NT2/D1 (cell line): ENCODE measurements at places on chromosomes 3 and 15.

DNA sequence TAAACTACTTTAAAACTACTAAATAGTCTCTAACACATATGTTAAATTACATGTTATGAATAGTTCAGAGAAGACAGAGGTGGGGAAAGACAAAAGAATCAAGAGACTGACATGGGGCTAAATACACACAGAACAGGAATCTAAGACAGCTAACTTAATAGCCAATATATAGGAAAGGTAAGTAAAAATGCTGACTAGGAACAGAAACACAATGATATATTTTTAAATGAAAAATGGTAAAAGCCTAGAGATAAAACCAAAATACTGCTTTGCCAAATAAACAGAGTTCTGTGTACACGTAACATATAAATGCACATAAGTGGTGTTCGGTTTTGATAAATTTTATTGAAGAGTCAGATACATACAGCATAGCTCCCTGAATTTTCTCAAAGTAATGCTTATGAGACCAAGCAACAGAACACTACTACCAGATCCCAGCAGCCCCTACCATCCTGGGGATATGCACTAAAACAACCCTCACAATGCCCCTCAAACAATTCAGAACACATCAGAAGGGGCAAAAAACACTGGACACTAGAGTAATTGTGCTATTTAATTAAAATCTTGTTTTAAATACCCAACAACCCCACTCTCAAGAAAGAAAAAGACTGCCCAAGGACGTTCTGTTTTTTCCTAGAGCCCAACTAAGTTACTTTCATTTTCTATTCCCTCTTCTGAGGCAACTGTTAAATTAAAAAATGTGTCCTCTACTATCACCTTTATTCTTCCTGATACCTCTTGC lies 121.1 kb downstream of the ADAM10 start:
- no peak for DNase-seq

- no peak for DNase-seq
Measured at GRCh38 chr15:74892313-74892712, 2.5 kb downstream of the MPI start.

GRCh38 chr15:93018574-93018973 lies 70.4 kb downstream of the RGMA start:
- no peak for DNase-seq

GRCh38 chr3:58018892-58019742 lies 10.9 kb downstream of the FLNB start:
- DNase-seq: no peak

DNA sequence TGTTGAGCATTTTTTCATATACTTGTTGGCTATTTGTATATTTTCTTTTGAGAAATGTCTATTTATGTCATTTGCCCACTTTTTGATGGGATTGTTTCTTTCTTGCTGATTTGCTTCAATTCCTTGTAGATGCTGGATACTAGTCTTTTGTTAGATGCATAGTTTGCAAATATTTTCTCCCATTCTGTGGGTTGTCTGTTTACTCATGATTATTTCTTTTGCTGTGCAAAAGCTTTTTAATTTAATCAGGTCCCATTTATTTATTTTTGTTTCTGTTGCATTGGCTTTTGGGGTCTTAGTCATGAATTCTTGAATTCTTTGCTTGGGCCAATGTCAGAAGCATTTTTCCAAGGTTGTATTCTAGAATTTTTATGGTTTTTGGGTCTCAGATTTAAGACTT lies 251.7 kb downstream of the WNT5A start:
- DNase-seq: no peak

DNA sequence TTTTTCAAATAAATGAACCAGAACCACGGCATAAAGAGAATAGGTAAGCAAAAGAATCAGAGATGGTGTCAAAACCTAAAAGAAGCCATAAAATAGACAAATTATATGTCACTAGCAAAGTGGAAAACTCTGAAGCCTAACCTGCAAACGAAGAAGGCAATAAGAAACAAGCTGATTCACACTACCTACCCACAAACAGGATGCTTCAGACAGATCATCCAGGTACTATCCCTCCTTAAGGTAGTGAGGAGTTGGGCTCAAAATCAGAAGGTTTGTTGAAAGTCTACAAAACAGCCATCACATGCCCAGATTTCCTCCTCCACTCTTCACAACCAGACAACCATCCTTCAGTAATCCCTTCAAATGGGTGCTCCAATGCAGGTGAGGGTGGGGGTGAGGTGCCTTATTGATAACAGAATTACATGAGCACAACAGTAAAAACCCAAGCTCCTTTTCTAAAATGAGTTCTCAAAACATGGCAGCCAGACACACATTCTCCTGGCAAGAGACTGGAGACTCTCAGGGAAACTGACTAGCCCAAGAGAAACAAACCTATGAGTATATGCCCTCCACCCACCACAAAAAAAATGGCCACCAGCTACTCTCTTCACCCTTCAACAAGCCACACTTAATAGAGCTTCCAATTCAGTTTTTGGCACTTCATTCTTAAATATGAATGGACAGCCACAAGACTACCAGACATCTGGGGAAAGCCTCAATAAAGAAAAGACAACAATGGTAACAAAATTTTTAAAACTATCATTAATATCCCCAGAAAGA lies 6.4 kb downstream of the KPNA1 start:
- no peak for DNase-seq

- no peak for DNase-seq
Measured at GRCh38 chr3:31546162-31546561, 13.4 kb downstream of the STT3B start.

DNA sequence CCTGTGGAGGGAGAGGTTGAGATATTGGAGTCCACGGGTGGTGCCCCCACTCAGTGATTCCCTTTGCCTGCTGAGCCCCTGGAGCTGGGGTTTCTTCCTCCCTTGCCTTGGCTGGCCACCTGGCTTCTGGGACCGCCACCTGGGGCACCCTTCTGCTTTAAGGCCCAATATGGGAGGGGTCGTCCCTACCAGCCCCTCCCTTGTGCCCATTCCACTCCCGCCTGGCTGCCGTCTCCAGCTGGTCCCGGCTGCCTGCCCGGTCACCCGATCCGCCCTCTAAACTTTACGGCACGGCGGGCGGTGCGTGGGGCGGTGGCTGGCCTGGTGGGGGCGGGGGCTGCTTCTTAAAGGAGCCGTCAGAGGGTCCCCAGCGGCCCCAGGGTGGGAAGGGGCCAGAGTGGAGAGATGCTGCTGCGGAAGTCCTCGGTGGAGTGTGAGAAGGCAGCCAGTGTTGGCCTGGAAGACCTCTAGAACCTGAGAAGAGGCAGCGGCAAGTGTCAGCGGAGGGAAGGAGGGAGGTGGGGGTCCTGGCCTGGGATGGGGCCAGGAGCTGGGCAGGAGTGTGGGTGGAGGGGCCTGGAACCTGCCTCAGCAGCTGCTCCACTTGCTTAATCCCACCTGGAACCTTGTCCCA lies 1.6 kb upstream of the SEMA3B start:
- no peak for DNase-seq

DNA sequence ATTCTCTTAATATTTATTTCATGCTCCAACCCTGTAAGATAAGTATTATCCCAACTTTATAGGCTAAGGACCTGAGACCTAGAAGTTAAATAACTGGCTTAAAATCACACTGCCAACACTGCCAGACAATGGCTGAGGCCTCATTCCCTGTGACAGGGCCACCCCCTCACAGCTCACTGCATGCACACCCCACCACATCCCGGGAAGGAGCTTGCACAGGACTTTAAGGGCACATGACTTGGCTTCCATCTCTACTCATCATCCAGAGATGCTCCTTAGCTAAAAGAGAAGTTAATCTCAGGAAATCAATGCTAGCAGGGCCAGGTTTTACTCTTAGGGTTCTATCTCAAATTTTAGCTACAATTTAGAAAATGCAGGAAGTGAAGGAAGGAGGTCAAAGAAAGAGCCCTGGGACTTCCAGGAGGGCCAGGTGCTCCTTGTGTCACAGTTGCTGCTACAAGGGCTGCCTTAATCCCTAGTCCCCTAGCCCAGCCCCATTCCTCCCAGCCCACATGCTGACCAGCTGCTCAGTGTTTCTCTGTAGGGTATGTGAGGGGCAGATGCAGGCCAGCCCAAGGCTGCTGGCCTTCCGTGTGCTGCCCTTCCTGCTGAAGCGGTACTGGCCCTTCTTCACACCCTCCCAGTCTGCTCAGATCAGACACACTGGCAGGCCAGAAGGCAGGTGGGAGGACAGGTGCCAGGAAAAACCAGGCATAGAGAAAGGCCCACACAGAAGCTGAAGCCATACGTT lies 53.5 kb downstream of the WWTR1 start:
- no peak for DNase-seq

GRCh38 chr3:172148702-172149565 lies 109.6 kb downstream of the FNDC3B start:
- DNase-seq: no peak

- DNase-seq: no peak
Measured at GRCh38 chr3:87855616-87856015, 203.2 kb downstream of the CGGBP1 start.

GRCh38 chr15:39944726-39945125 lies 10.8 kb downstream of the EIF2AK4 start:
- no peak for DNase-seq

- no peak for DNase-seq
Measured at GRCh38 chr15:56824175-56824574, 90.9 kb upstream of the ZNF280D start.

- DNase-seq: no peak
Measured at GRCh38 chr3:86451749-86452148, 539.2 kb downstream of the VGLL3 start.

DNA sequence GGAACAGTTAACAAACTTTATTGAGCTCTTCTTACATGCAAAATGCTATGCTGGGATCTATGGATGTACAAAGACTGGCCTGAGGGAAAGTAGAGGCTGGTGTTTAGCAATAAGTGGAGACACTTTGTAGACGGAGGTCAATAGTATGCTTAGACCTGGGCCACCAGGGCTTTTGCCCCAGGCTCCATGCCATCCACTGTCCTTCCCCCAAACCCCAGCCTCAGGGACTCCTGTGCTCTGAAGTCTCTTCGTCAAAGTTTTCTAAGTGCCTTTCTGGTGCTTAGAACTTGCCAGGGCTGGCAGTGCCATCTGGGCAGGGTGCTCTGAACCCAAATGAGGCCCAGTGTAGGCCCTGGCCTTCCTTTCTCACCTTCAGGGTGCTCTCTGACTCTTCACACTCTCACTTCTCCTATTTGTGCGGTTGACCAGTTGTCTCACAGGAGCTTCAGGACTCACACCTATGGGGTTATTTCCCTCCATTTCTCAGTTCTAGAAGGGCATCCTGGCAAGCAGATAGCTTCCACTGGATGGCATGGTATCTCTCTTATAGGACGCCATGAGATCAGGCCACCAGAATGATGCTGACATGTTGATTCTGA lies 21.8 kb upstream of the KCNAB1 start:
- no peak for DNase-seq

- DNase-seq: no peak
Measured at GRCh38 chr15:77738441-77739302, 106.0 kb upstream of the LINGO1 start.

GRCh38 chr3:157134620-157135191 lies 25.2 kb downstream of the CCNL1 start:
- DNase-seq: no peak

DNA sequence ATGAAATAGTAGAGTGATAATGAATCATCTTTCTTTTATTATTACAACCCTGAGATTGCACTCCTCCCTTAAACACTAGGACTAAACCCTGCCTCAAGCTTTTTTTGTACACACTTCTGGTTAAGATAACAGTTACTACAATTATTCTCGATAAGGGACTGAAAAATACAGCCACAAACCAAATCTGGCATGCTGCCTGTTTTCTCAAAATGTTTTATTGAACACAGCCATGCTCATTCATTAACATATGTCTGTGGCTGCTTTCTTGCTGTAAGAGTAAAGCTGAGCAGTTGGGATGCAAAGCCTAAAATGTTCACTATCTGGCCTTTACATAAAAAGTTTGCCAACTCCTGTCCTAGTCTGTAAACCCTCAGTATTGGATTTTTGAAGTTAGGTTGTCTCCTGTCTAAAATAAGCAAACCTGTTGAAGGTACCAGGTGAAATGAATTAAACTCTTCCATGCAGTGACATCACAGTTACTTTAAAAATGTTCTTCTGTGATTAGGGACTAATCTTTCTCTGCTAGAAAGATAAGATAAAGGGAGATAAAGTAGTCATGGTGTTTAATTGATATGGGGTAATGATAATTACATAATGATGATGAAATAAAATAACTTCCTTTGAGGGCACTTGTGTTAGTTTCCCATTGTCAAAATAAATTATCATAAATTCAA lies 218.2 kb downstream of the STXBP5L start:
- DNase-seq: no peak

DNA sequence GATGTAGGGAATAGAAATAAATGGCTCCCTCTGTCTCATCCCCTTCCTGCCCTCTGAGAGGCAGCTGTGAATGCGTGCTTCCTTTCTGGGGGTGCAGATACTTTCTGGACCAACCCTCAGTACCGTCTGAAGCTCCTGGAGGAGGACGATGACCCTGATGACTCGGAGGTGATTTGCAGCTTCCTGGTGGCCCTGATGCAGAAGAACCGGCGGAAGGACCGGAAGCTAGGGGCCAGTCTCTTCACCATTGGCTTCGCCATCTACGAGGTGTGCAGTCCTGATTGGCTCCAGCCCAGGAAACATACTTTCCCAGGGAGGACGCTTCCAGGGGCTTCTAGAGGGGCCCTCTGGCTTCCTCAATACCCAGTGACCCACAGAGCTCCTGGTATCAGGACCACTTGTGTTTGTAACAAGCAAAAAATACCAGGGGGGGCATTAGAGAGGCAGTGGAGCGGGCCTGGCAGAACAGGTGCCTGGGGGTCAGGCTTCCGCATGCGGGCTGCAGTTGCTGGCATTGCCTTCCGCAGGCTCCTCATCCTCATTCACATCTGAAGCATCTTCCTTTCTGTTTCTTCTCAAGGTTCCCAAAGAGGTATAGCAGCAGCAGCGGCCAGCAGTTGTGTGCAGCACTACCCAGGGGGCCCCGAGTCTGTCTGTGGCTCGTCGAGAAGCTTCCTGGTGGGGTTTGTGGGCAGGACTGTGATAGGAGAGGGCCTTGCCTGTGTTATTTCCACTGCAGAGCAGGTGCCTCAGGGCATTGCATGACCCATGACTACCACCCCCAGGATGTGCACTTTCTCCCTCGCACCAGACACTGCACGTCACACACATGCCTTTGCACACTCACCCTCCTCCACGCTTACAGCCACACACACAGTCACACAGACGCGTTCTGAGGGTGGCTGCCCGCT lies 42.5 kb downstream of the CAPN3 start:
- DNase-seq: no peak

- no peak for DNase-seq
Measured at GRCh38 chr3:147189016-147189415, 217.3 kb downstream of the ZIC4 start.

DNA sequence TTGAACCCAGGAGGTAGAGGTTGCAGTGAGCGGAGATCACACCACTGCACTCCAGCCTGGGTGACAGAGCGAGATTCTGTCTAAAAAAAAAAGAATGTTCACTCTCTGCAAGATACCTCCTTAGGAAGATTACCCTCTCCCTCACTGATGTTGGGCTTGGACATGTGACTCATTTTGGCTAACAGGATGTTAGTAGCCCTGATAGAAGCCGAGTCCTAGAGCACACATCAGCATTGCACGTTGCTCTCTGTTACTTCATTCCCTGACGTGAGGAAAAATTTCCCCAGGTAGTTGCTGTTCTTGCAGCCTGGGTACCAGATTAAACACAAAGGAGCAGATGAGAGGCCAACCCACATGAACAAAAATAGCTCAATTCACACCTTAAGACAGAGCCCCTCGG lies 78.1 kb upstream of the PRICKLE2 start:
- DNase-seq: no peak
